Urinary bladder (tissue), 4 donors: ENCODE measurements at places on chromosomes 13 and 19. TPM values are rescaled to one million over a fixed set of nuclear protein-coding genes. Genes with fewer than 3 reads are reported as not detected.

Gene FFAR1
- total RNA-seq = not detected

Gene GIPC3
- total RNA-seq = 0.11 TPM

Gene RGL3
- total RNA-seq = 2.5 TPM

DNA sequence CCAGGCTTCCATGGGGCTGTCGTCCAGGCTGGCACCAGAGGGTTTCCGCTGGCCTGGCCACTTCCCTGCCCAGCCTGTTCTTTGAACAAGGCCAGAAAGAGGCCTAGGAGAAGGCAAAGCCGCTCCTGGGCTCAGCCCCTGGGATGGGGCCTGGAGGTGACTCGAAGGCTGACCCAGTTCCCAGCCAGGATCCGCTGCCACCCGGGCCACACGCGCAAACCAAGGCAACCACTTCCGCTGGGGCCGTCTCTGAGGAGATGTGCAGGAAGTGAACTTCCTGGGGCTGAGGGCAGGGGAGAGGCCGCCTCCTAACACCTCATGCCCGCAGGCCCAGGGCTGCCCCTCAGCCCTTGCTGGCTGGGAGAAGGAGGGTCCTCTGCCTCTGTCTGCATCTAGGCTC lies 15.2 kb downstream of the PLEKHF1 start:
- no peak for DNase-seq

DNA sequence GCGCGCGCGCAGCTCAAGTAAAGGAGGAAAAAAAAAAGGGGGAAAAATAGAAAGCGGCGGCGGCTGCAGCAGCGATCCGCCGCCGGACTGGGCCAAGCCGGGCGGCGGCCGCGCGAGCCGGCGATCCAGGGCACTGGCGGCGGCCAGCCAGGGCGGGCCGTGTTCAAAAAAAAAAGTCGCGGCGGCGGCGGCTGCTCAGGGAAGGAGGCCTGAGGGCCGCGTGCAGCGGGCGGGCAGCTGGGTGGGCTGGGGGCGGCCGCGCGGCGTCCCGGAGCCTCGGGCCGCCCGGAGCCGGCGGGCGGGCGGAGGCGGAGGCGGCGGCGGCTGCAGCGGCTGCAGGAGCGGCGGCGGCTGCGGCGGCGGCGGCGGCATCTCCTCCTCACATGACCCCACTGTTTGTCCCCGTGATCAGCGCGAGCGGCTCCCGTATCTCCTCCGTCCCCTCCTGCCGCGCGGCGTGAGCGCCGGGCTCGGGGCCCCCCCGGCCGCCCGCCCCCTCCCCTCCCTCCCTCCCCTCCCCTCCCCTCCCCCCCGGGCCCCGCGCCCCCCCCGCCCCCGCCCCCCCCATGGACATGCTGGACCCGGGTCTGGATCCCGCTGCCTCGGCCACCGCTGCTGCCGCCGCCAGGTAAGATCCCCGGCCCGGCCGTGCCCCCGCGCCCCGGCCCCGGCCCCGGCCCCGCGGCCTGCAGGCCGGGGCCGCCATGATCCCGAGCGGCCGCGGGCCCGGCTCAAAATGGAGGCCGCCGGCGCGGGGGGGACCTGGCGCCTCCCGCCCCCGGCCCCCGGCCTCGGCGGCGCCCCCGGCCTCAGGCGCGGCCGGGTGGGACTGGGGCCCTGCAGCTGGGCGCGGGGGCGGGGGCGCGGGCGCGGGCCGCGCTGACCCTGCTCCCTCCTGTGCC lies at the start of gene USF2:
TSS of gene USF2 (plus strand) at position 427 of the 902 bp plus-strand sequence. CDS start at position 567, 140 bp downstream.
- DNase-seq = no peak

GRCh38 chr19:30221176-30221575 lies 151.0 kb upstream of the ZNF536 start:
- no peak for DNase-seq

DNA sequence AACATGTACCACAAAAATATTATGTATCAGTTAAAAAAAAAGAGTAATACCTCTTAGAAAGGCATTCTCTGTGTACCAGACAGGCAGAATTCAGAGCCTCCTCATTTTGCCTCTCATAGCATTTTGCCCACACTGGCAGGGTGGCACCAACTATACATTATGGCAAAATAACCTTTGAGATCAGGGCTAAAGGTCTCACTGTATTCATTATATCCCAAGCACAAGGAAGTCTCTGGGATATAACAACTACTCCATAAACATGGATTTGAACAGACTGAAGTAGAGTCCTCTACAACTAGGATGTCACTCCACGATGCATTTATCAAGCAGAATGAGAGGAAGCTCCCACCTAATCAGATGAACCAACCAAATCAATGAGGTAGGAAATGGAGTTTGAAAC lies 10.6 kb downstream of the SUCLA2 start:
- no peak for DNase-seq

DNA sequence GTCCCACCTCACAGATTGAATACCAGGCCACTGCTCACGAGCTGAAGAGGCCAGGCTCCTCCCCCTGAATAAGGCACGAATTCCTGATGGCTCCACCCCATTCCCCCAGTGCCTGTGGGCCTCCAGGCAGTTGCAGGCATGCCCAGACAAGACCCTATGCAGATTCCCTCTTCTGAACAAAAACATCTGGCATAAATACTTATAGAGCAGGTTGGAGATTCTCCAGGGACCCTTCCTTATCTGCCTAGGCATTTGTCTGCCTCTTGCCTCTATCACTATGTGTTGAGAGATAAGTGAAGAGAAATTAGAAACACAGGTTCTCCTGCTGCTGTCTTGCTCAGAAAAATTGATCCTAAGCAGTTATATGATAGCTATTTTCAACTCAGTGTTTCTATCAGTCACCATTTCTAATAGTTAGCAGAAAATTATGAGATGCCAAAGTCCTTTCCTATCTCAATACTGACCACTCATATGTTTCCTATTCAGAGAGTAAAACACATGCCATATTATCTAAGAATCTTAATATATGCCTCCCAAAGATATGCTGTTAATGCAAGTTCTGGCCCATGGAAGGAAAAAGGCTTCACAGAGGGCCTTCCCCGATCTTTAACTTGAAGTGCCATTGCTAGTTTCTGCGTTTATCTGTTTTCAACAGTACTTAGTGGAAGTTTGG lies 364.0 kb downstream of the KCTD12 start:
- no peak for DNase-seq

- no peak for DNase-seq
These were observed 30.8 kb downstream of the RGCC start for GRCh38 chr13:41488124-41488523.

DNA sequence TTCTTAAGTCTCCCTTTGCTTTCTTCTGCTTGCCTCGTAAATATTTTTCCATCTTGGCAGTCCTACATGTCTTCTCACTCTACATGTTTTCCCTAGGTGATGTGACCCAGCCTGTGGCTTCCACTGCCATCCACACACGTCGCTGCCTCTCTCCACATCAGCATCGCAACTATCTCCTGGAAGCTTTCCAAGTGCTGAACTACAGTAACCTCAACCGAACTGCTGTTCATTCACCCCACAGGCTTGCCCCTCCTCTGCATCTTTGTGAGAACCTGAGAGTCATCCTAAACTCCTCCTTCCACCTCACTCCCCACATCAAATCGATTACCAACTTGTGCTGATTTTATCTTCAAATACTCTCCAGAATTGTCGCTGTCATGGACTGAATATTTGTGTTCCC lies 41.2 kb upstream of the USPL1 start:
- no peak for DNase-seq

DNA sequence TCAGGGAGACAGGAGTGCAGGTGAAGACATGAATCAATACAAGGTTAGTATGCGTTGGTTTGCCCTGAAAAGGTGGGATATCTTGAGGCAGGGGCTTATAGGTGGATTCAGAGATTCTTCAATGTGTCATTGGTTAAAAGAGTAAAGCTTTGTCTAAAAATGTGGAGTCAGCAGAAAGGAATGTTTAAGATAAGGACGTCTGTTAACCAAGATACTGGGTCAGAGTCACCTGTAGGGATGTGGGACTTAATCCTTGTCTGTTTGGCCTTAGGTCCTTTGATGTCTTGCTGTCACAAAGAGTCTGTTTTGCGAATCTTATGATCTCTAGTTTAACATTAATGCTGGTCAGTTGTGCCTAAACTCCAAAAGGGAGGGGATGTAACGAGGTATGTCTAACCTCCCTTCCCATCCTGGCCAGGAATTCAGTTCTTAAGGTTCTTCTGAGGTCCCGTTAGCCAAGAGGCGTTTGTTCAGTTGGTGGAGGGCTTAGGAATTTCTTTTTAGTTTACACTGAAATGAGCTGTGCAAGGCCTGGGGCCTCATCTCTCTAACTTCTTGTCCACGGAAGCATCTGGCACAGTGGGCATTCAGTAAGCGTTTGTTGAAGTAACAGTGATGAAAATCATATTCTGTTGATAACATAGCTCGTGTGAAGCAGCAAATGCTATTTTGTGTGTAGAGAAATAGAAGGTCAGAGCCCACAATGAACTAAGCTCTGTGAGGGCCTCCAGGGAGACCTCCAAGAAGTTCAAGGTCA lies 96.2 kb upstream of the RNF113B start:
- DNase-seq = no peak

GRCh38 chr19:39372047-39372802 lies 18.7 kb downstream of the PAF1 start:
- DNase-seq = peak; percentile 31

- no peak for DNase-seq
These were observed 227.8 kb upstream of the MIR17HG start for GRCh38 chr13:91119643-91120042.
